Neural crest cell (in vitro differentiated cells): ENCODE measurements at places on chromosomes 4 and X. TPM values are rescaled to one million over a fixed set of nuclear protein-coding genes. Genes with fewer than 3 reads are reported as not detected.

- DNase-seq, result no peak
- no peaks in the 10 kb centered on the region for H3K27me3 ChIP-seq
- no peaks in the 10 kb centered on the region for H3K36me3 ChIP-seq
- peaks cover 36% of the 10 kb centered on the region for H3K4me1 ChIP-seq
- H3K27ac ChIP-seq, result no peak overlapping the region
- no peak overlapping the region for H3K4me3 ChIP-seq
Observed at GRCh38 chrX:23803931-23804381, 21.0 kb downstream of the SAT1 start.

DNA sequence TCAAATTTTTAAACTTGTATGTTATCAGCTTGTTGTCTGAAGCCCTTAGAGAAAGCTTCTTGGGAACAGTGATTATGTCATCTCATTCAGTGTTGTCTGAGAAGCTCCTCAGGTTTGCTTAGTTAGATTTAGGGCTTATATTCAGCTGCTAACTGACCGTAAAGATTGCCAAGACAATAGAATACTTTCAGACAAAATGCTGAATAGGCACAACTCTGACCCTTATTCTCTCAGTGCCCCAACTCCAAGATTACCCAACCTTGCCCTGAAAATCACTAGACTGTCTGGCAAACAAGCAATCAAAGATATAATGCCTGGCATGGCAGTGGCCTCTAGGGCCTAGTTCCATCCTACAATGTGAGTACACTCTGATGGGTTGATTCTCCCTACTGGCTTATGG, 950.5 kb upstream of the HS3ST1 start:
- no peak overlapping the region for H3K4me3 ChIP-seq
- H3K27ac ChIP-seq, result no peak overlapping the region
- no peaks in the 10 kb centered on the region for H3K4me1 ChIP-seq
- DNase-seq, result no peak

Gene TMEM164
- total RNA-seq, result 85.3 and 90.2 TPM in 2 replicates

Gene WAS
- 0.64 and 0.70 TPM in 2 replicates for total RNA-seq

DNA sequence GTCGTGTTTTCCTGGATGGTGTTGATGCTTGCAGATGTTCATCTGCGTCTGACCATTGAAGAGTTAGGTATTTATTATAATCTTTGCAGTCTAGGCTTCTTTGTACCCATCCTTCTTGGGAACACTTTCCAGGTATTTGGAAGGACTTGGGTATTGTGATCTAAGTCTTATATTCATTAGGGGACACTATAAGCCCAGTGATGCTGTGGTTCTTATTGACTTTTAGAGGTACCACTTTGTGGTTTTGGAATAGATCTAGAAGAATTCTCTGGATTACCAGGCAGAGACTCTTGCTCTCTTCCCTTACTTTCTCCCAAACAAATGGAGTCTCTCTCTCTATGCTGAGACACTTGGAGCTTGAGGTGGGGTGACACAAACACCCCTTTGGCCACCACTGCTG, 41.6 kb downstream of the AFM start:
- no peaks in the 10 kb centered on the region for H3K27me3 ChIP-seq
- DNase-seq, result no peak
- no peak overlapping the region for H3K27ac ChIP-seq
- H3K4me1 ChIP-seq, result no peaks in the 10 kb centered on the region
- H3K36me3 ChIP-seq, result no peaks in the 10 kb centered on the region

DNA sequence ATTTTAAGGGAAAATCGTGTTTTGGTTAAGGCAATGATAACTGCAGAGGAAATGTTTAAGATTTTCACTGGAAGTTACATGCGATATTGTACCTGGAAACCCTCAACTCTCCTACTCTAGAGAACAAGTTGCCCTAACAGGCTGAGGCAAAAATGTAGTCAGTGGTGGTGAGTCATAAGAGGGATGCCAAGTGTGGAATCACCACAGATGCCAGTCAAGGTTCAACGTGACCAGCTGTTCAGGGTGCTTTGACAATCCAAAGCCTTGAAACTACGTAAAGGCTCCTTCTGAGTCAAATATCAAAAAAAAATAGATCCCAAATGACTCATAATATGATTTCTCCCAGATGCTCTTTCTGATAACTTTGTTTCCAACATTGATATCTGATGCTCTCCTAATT, 77.9 kb upstream of the AFF2 start:
- peaks cover 5% of the 10 kb centered on the region for H3K4me1 ChIP-seq
- no peak overlapping the region for H3K27ac ChIP-seq
- no peaks in the 10 kb centered on the region for H3K36me3 ChIP-seq
- no peak for DNase-seq
- no peak overlapping the region for H3K4me3 ChIP-seq

DNA sequence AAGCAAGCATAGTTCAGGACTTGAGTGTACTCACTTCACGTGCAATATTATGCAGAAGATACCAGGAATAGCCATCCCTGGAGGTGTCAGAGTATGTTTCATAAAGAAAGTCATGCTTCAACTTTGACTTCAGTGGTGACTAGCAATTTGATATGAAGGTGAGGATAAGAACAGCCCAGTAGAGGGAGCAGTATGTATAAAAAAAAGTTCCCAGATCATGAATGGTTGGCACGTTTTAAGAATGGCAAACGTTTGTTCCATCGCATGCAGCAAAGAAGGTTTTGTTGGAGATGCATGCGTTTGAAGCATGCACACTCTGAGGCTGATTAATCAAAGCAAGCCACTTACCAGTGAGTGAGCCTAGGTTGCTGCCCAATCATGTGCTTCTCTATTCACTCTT, 33.5 kb upstream of the SLITRK4 start:
- H3K27me3 ChIP-seq, result no peaks in the 10 kb centered on the region
- no peaks in the 10 kb centered on the region for H3K4me1 ChIP-seq
- H3K36me3 ChIP-seq, result no peaks in the 10 kb centered on the region

DNA sequence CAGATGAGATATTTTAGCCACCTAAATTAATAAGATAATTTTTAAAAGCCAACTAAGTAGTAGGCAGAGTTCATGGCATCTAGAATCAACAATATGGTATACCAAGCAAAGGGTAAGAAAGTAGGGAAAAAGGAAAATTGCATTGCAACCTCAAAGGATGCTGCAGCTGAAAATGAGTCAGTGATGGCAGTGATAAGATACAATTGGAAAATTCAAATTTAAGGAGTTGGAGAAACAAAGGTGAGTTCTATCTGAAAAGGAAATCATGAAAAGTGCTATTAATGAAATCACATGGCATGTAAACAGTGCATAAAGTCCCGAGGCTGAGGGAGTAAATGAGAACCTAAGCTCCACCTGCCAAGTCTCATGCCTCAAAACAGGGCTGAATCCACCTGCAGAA, 33.9 kb downstream of the SHROOM4 start:
- peaks cover 2% of the 10 kb centered on the region for H3K36me3 ChIP-seq
- H3K27me3 ChIP-seq, result no peaks in the 10 kb centered on the region
- H3K4me3 ChIP-seq, result no peak overlapping the region
- no peak for DNase-seq
- H3K4me1 ChIP-seq, result no peaks in the 10 kb centered on the region

DNA sequence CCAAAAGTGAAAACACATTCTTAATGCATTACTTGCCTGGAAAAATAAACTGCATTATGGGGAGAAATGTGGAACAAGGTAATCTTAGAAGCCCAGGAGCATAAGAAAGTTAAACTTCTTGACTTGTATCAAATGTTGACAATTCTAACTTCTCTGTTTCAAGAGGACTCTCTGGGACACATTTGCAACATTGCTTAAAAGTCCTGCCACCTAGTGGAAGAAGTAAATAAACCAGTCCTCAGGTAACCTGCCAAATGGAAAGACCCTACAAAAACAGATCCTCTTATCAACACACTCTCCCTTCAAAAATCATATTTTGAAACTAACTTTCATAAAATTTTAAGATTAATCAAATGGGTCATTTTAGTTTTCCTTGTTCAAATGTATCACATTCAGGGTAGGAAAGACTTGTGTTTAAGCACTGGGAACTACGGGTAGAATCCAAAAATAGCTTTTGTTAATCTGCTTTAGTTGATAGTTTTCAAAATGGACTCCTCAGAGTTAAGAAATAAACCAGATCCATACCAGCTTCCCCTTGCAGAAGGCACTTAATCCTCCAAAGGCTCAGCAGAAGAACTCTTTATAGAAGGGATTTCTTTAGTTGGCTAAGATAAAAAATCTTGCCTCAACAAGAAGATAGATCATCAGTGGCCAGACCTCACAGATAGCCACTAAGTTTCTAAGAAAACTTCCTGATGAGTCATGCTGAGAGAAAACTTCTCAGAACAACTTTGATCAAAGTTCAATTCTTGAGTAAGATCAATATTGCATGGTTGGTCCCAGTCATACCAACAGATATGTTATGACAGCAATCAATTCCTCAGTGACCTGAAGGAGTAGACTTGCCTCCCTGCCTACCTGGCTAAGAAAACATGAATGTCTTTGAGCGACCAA, 141.7 kb downstream of the HHIP start:
- H3K4me3 ChIP-seq, result no peak overlapping the region
- H3K27me3 ChIP-seq, result no peaks in the 10 kb centered on the region
- DNase-seq, result no peak
- no peaks in the 10 kb centered on the region for H3K4me1 ChIP-seq

DNA sequence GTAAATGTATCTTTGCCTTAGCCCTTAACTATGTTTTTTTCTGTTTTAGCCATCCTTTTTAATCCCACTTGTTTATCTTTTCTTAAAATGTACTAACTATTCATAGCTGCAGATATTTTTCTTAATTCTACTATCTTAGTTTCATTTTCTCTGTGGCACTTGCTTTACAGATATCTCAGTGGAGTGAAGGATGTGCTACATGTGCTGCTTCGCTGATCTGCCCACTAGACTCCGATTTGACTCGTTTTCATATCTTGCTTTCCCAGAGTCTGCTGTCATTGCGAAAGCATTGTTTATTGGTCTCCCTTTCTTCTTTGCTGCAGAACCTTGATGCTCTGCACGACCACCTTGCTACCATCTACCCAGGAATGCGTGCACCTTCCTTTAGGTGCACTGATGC, 30.6 kb downstream of the GUCY1B1 start:
- no peak overlapping the region for H3K4me3 ChIP-seq
- H3K4me1 ChIP-seq, result no peaks in the 10 kb centered on the region
- peaks cover 2% of the 10 kb centered on the region for H3K36me3 ChIP-seq

DNA sequence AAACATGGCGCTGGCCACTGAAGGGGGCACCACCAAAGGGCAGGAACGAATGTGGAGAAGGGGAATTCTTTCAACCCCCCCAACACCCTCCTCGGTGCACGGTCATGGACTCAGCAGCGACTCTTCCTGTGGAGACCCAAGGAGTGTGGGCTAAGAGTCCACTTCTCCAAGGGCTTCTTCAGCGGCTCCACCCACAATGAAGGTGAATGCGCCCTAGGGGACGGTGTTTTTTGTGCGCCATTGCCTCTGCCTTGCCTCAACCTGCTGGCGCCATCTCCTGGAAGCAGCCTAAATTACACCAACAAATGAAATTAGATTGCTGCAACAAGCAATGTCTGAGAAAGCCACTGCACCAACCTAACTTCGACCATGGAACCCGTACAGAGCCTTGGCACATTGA, 169.2 kb upstream of the MAGEB18 start:
- H3K36me3 ChIP-seq, result no peaks in the 10 kb centered on the region
- no peak overlapping the region for H3K27ac ChIP-seq
- no peaks in the 10 kb centered on the region for H3K4me1 ChIP-seq

DNA sequence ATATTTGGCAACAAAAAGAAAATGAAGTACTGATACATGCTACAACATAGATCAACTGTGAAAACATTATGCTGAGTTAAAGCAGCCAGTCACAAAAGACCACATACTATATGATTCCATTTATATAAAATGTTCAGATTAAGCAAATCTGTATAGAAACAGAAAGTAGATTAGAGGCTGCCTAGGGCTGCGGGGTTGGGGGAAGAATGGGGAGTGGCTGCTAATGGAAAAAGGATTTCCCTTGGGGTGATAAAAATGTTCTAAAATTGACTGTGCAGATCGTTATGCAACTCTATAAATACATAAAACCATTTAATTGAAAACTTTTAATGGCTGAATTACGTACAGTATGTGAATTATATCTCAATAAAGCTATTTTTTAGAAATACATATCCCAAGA, 46.8 kb downstream of the NEK1 start:
- H3K4me3 ChIP-seq, result no peak overlapping the region
- H3K4me1 ChIP-seq, result peaks cover 3% of the 10 kb centered on the region

Gene GAGE13
- total RNA-seq, result not detected in 2 replicates

Gene POU3F4
- total RNA-seq, result 13.0 and 13.8 TPM in 2 replicates

GRCh38 chrX:42496239-42496638, 281.7 kb downstream of the PPP1R2C start:
- H3K36me3 ChIP-seq, result no peaks in the 10 kb centered on the region
- H3K27ac ChIP-seq, result no peak overlapping the region
- no peak for DNase-seq
- no peaks in the 10 kb centered on the region for H3K4me1 ChIP-seq
- no peak overlapping the region for H3K4me3 ChIP-seq
- no peaks in the 10 kb centered on the region for H3K27me3 ChIP-seq
